Aorta (tissue), 5 donors: ENCODE measurements at places on chromosomes 5 and 9. TPM values are rescaled to one million over a fixed set of nuclear protein-coding genes. Genes with fewer than 3 reads are reported as not detected.
A peak's percentile ranks its signal among the peaks of the same experiment; 100 is the strongest.

The PCDHB8 gene
- polyA plus RNA-seq: not detected

The IL13 gene
- polyA plus RNA-seq: 0.15 TPM

The EMB gene
- polyA plus RNA-seq: 15.8 TPM

The CRB2 gene
- not detected for polyA plus RNA-seq

The DMRT3 gene
- not detected for polyA plus RNA-seq

The FGF18 gene
- polyA plus RNA-seq: not detected

The ANKDD1B gene
- not detected for polyA plus RNA-seq

The NMUR2 gene
- not detected for polyA plus RNA-seq

The IL33 gene
- 53.0 TPM for polyA plus RNA-seq

The IGIP gene
- polyA plus RNA-seq: 12.9 TPM

The SV2C gene
- not detected for polyA plus RNA-seq

The LSM11 gene
- polyA plus RNA-seq: 1.9 TPM

The GRIN1 gene
- not detected for polyA plus RNA-seq

The RALGPS1 gene
- 2.0 TPM for polyA plus RNA-seq

DNA sequence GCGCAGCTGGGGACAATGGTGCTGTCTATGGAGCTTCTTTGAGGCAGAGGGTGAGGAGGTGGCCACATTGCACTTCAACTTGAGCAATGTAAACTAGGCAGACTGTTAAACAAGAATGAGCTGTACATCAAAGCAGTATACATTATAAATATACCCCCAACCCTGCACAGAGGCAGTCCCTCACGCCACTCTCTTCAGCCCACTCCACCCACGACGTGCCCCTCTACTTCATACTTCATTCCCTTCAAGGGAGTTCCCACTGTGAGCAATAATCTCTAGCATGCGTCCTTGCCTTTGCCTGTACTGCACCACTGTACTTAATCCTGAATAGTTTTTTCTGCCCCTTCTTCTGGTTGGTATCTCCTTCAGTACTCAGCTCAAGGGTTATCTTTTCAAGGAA, 14.4 kb downstream of the TRPM3 start:
- DNase-seq: no peak

DNA sequence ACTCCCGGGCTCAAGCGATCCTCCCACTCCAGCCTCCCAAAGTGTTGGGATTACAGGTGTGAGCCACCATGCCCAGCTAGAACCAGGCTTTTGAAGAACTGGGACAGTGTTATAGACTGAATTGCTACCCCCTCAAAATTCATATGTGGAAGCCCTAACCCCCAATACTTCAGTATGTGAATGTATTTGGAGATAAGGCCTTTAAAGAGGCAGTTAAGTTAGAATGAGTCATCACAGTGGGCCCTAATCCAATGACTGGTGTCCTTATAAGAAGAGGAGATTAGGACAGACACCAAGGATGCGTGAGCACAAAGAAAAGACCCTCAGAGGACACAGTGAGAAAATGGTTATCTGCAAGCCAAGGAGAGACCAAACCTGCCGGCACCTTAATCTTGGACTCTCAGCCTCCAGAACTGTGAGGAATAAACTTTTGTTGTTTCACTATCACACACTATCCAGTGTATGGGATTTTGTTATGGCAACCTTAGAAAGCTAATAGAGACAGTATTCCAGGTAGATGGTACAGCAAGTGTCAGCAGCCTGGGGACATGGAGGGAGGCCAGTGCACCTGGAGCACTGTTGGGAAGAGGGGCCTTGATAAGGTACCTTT, 31.4 kb upstream of the ERGIC1 start:
- no peak for DNase-seq

- peak; percentile 79 for DNase-seq
These were observed 3.3 kb downstream of the OLFML2A start for GRCh38 chr9:124780060-124780756.

DNA sequence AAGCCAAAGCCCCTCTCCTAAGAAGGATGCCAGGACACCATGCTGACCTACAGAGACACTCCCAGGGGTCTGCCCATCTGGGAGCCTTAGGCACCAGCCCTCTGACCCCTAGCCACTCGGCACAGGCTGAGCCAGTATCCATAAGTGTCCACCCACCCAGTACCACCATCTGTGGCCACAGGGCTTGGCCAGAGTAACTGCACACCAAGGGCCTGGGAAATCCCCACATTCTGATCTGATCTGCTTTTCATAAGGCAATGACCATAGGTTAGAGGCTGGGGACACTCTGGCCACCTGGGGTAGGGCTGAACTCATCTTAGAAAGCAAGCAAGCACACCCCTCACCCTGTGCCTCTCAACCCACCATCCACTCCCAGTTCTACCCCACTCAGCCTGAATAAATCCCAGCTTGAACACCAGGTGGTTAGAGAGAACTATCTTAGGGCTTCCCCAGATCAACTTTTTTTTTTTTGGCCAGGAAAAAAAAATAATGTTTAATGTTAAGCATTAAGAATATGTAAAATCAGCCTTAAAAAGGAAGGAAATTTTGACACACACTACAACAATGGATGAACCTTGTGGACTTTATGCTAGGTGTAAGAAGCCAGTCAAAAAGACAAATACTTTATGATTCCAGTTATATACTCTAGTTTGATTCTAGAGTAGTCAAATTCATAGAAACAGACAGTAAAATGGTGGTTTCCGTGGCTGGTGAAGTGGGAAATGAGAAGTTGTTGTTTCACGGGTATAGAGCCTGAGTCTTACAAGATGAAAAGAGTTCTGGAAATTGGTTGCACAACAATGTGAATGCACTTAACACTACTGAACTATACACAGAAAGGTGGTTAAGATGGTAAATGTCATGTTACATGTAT, 6.2 kb downstream of the GNPDA1 start:
- DNase-seq: no peak

DNA sequence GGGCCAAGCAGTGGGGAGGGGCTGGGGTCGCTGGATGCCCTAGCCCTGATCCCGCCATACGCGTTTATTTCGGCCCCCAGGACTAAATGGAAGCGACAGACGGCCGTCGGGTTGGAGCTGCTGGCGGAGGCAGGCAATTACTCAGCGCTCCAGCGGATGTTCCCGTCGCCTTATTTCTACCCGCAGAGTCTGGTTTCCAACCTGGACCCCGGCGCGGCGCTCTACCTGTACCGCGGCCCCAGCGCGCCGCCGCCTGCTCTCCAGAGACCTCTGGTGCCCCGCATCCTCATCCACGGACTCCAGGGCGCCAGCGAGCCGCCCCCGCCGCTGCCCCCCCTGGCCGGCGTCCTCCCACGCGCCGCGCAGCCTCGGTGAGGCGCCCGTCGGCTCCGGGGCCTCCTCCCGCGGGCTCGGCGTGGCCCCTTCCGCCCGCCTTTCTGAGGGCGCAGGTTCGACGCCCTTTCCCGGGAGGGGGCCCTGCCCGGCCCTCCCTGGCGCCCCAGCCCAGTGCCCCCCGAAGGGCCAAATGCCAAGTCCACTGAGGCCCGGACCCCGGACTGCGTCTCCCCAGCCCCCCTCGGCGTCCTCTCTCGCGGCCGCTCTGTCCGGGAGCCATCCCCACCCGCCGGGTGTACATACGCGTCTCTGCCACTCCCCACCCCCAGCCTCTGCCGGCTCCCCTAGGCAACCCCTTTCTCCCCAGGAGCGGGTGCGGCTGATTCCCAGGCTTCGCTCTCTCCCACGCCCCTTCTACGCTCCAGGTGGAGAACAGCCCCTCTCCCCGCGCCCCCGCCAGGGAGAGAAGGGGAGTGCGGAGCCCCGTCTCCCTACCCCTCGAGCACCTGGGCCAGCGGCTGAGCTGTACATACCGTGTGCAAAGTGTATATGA, 7.0 kb downstream of the BARHL1 start:
- DNase-seq: no peak

DNA sequence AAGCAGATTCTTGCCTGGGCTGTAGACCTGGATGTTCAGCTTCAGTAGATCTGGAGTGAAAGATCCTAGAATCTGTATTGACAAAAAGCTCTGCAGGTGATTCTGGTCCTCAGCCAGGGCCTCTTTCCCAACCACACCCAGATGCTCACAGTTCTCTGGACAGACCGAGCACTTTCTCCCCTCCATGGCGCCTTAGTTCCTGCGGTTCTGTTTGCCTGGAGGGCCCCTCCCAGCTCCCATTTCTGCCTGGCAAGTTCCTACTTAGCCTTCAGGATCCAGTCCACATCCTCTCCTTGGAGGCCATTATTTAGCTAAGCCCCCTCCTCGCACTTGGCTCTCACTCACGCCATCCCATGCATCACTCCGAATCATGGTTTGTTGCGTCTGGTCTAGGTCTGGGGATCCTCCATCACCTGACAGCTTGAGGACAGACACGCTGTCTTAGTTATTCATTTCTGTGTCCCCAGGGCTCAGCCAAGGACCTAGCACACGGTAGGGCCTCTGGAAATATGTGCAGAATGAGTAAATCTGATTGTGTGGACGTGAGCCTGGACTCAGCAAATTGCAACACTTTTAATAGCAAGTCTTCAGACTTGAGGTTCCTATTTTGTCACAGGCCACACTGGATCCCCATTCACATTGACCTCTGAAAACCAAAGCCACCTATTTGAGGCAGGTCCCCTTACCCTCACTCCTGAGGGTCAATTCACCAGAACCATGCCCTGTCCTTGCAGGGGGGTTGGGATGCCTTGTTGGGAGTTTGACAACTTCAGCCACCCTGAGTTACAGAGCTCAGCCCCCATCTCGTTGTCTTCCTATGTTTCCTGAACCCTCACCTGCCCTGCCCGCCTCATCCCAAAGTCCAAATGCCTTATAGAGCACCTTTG, 50.7 kb downstream of the COL15A1 start:
- no peak for DNase-seq

DNA sequence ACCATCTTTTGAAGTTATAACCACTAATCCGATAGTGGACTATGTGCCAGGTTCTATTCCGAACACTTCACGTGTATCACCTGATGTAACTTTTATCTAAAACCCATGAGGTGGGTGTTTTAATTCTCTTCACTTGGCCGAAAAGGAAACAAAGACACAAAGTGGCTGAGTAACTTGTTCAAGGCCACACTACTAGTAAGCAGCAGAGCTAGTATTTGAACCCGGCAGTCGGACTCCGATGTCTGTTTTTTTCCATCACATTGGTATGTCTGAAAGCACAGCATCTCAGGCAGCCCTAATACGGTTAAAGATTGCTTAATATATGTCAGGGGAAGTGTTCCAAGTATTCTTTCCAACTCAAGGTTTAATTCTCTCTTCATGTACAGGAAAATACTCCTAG, 16.2 kb downstream of the FAM169A start:
- no peak for DNase-seq

- DNase-seq: no peak
These were observed 140.9 kb upstream of the SPEF2 start for GRCh38 chr5:35476797-35477196.

DNA sequence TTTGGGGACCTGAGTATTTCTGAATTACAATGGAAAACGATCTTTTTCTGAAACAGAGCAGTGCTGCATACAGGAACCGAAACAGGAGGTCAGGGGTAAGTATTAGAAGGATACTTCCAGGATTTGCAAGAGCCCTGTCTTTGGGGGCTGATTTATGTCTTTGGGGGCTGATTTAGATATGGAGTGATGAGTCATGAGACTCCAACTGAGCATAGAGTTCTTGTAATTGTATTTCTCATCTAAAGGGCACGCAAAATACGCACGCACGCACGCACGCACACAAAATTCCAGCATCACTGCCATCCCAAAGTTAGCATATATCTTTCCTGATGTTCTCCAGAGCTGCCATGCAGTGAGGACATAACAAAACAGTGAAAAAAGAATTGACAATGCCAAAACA, 414.8 kb upstream of the CCNH start:
- DNase-seq: no peak

- no peak for DNase-seq
These were observed 119.0 kb downstream of the ZCCHC7 start for GRCh38 chr9:37239224-37239859.

DNA sequence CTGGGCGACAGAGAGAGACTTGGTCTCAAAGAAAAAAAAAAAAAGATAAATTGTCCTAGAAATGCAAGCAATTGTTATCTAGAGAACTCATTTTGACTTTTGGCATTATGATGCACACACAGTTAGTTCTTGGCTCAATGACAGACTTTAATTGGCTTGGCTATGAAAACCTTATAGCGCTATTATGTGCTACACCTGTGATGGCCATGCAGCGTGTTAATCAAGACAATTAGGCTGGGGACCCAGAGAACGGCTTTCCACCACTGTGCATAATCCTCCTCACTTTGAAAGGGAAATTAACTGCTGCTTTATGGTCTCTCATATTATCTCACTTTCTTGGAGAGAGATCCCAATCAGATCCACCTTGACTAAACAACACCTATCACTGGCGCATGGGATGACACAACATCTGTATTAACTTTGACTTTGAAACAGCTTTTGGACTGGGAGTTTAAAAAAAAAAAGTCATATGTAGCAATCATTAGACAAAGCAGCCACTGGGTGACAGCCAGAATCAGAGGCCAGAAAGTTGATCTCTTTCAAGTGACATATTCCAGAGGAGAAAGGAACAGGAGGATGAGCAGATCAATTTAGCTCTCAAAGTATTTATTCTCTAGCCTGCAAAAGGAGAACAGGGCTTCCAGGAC, 132.5 kb downstream of the PPP2R2B start:
- DNase-seq: no peak

- DNase-seq: no peak
These were observed 750.9 kb downstream of the MAT2B start for GRCh38 chr5:164256351-164256750.

DNA sequence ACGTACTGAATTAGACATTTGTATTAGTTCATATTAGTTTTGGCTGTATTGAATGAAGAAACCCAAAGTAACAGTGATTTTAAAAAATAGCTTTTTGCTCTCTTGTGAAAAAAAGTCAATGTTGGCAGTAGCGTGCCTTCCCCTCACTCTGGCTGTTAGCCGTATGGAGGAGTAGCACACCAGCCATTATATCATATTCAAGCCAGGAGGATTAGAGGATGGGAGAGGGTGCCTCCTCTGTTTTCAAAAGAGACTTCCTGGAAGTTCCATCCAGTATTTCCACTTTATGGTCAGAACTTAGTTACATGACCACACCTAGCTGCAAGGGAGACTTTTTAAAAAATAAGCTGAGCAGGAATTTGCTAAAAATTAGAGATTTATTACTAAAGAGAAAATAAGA, 41.2 kb downstream of the GPR21 start:
- no peak for DNase-seq

GRCh38 chr5:132591145-132591544, 34.4 kb downstream of the RAD50 start:
- DNase-seq: no peak

- peak; percentile 80 for DNase-seq
These were observed 483 bp downstream of the G3BP1 start for GRCh38 chr5:151772029-151772845.
